ENCODE measurements at places on chromosomes 12 and 14. TPM values are rescaled to one million over a fixed set of nuclear protein-coding genes. Genes with fewer than 3 reads are reported as not detected.

EIF2S3B gene
- 9.2 TPM for total RNA-seq

ANO2 gene
- total RNA-seq, result not detected

EID3 gene
- total RNA-seq, result 14.9 TPM

SYNE2 gene
- 25.8 TPM for total RNA-seq

ESPL1 gene
- 1.5 TPM for total RNA-seq

KLHDC2 gene
- 69.3 TPM for total RNA-seq

KLRB1 gene
- total RNA-seq, result not detected

ADSS1 gene
- total RNA-seq, result 4.8 TPM

DACT1 gene
- 13.6 TPM for total RNA-seq

HIGD1C gene
- not detected for total RNA-seq

GRCh38 chr14:45253070-45253753, at the start of gene MIS18BP1:
Gene MIS18BP1, minus strand, starts transcription at chr14:45253202. Its CDS starts 5,916 bp downstream, at chr14:45247286.
- peak; percentile 96 for DNase-seq

DNA sequence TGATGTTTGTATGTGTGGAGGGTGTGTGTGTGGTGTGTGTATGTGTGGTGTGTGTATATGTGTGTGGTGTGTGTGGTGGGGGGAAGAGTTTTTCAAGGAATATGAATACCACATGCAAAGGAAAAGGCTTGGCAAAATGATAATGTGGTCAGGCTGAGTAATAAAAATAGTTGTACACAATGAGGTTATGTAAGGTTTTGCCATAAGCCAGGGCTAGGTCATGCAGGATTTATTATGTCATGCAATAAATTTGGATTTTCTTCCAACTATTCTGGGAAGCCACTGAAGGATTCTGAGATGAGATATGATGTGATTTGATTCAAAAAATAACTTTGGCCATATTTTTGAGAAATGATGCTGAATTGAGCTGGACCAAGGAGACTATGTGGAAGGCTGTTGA, 1191.6 kb upstream of the SEL1L start:
- DNase-seq, result peak; percentile 1

DNA sequence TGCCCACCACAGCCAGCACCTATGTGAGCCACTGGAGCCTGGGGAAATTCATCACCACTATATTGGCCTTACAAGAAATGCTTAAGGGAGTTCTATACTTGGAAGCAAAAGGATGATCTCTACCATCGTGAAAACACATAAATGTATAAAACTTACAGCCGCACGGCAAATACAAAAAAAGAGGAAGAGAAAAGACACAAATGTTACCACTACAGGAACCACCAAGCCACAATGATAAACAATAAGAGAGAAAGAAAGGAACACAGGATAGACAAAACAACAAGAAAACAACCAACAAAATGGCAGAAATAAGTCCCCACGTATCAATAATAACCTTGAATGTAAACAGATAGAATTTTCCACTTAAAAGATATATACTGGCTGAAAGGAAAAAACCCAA, 267.5 kb downstream of the TMEM121 start:
- no peak for DNase-seq

GRCh38 chr12:50518090-50518489, 13.3 kb downstream of the DIP2B start:
- no peak for DNase-seq

DNA sequence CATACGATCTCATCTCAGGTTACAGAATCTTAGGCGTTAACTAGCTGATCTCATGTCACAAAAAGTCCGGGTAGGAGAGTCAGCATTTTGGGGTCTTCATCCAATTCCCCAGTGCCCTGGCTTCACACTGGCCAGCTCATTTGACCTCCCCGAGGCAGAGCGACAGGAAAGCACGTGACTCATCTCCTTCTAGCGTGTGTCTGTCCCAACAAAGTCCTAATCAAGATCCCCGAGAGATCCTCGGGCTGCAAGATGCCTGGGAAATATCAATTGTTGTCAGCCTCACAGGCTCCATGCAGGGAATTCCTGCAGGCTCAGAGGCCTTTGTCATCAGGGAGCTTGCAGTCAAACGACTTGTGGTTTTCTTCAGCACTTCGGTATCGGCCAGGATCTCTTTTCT, 57.5 kb downstream of the ZNF664 start:
- DNase-seq, result peak; percentile 91

- DNase-seq, result peak; percentile 66
Measured at GRCh38 chr14:61662437-61663311, 32.6 kb upstream of the HIF1A start.

DNA sequence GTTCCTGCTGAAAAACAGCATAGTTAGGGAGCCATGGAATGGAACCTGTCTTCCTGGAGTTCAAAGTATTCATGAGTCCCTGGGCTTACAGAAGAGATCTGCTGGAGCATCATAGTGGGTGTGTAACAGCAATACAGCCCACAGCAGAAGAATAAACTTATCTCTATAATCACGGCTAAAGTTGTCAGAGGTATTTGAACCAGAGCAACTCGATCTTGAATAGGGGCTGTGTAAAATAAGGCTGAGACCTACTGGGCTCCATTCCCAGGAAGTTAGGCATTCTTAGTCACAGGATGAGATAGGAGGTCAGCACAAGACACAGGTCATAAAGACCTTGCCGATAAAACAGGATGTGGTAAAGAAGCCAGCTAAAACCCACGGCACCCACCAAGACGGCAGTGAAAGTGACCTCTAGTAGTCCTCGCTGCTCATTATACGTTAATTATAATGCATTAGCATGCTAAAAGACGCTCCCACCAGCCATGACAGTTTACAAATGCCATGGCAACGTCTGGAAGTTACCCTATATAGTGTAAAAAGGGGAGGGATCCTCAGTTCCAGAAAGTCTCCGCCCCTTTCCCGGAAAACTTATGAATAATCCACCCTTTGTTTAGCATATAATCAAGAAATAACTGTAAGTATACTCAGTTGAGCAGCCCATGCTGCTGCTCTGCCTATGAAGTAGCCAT, 223.4 kb downstream of the PCNX1 start:
- peak; percentile 88 for DNase-seq

DNA sequence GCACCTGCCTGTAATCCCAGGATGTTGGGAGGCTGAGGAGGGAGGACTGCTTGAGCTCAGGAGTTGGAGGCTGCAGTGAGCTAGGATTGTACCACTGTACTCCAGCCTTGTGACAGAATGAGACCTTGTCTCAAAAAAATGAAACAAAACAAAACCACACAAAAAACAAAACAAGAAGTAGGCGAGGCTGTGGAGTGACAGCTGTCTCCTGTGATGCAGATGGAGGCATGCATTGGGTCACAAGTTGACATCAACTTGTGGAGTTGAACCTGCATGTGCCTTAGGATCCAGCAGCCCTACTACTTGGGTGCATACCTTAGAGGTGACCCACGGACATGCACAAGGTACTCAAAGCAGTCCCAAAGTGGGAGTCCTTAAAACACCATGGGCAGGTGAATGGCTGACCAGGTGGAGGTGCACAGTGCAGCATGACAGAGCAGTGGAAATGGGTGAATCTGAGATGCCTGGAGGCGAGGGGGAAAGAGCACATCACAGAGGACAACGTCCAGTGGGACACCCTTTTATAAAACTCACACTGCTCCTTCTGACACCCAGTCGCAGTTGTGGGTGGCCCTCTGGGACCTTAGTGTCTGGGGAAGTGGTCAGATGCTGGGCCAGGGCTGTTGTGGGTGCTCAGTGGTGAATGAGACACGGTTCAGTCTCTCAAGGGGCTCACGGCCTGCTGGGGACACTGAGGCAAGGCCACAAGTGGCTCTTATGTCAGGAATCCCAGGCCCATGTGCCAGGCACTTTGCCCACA, 12.7 kb downstream of the PLBD2 start:
- DNase-seq, result no peak

DNA sequence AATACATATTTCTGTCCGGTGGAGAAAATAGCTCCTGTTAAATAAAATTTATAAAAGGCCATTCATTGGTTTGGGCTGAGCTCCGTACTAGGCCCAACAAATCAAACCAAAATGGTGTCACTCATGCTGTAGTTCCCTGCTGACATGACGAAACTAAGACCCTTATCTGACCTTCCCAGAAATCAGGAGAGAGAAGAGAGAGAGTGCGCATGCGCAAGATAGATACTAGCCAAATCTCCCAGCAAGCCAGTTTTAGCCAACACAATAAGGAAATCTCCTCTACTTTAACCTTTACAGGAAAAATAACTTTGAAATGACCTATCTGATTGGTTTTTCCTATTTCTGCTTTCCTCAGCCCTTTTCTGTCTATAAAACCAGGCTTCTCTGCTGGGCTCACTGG, 152.7 kb upstream of the RMST start:
- DNase-seq, result no peak

DNA sequence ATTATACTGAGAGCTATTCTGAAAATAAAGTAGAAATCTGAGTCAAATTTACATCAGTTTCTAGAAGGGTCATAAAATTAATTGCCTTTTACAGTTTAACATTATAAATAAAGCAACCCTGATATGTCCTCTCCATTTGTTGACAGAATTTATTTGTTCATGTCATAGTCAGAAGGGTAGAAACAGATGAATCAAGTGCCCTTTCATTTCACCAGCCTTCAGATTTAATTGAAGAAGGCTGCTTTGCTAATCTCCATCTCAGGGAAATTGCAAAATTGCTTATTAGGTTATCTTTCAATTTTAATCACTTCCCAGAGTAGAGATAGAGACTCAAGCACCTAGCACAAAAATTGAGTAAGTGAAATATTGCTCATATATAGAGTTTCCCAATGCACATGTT, 76.8 kb downstream of the ATXN7L3B start:
- DNase-seq, result no peak

GRCh38 chr14:89165189-89166181, 251.5 kb downstream of the FOXN3 start:
- peak; percentile 41 for DNase-seq

DNA sequence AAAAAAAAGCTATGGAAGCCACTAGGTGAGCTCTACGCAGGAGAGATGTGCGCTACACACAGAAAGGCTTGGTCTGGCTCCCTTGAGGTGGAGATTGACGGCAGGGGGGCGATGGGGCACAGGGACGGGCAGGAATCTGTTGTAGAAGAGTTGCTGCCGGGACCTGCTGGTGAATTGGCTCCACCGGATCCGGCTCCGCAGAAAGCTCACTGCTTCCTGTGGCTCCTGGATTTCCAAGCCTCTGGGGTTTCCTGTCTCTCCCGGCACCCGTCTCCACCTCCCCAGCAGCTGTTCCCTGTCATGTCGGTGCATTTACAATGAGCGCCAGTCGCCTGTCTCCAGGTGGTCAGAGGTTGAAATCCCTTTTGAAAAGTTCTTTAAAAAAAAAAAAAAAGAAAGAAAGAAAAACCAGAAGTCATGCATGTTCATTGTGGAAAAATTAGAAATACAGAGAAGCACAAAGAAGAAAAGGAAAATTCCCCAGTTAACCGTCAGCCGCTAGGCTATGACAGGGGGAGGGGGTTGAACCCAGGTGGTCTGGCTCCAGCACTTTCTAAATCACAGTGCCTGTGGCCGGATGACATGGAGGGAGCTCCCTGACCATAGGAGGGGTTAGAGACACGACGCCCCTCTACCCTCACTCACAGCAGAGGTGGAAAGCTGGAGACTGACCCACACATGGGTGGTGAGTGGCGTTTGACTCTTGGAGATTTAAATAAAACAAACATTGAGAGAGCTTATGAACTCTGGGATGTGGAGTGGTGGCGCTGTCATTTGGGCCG, 20.8 kb downstream of the FAM222A start:
- DNase-seq, result no peak

GRCh38 chr12:116695464-116695725, 42.5 kb downstream of the SPRING1 start:
- DNase-seq, result no peak

DNA sequence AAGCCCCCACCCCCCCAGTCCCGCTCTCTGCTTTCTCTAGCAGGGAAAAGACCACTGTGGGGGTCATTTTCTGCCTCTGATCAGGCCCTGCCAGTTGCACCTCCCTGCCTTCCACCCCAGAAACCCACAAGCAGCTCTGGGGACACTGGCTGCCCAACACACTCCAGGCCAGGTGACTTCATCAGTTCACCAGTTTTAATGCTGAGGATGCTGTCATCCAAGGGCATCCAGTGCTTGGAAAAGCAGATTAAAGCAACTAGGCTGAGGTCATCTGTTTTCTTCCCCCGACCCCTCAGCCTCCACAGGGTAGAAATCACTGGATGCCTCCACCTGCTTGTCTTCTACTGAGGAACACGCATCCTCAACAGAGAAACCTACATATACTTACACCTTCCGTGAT, 282.4 kb downstream of the DPF3 start:
- DNase-seq, result no peak

DNA sequence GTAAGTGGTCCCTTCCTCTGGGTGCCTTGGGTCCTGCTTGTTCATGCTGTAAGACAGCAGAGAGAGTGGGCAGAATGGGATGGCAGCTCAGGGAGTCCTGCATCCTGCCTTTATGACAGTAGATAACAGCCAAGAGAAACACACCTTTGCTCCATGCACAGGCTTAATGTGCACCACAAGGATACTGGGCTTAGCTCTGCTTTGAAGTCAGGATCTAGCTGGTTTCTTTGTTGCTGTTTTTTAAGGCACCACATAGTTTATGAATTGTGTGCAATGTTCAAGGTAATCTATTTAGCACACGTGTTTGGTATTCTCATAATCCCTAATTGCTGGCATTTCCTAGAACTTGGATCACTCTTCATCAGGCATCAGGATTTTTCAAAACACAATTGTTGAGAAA, 239.5 kb upstream of the DCN start:
- DNase-seq, result no peak
